Coronary artery (tissue), 2 donors: ENCODE measurements at places on chromosomes 11 and 22.
A peak's percentile ranks its signal among the peaks of the same experiment; 100 is the strongest.

GRCh38 chr11:21511835-21512440 is 680.9 kb upstream of the ANO5 start:
- DNase-seq: no peak

DNA sequence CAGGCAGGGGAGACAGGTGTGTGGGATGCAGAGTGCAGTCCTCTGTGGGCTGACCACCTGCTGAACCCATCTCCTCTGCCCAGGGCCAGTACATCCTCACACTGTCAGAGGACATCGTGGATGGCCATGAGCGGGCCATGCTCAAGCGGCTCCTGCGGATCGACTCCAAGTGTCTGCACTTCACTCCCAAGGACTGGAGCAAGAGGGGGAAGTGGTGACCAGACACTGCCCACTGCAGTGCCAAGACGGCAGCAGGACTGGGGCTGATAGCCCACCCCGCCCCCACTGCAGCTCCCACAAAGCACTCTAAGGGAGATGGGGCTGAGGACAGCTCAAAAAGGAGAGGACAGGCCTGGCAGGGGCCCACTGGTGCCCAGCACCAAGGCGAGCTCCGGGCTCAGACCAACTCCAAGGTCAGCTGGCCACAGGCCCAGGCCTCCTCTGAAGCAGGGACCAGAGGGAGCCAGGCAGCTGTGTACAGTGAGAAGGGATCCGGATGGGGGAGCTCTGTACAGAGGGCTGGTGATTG is 1.6 kb downstream of the RNASEH2C start:
- DNase-seq: no peak

- DNase-seq: no peak
Observed at GRCh38 chr11:72844356-72844755, 30.1 kb downstream of the ATG16L2 start.

DNA sequence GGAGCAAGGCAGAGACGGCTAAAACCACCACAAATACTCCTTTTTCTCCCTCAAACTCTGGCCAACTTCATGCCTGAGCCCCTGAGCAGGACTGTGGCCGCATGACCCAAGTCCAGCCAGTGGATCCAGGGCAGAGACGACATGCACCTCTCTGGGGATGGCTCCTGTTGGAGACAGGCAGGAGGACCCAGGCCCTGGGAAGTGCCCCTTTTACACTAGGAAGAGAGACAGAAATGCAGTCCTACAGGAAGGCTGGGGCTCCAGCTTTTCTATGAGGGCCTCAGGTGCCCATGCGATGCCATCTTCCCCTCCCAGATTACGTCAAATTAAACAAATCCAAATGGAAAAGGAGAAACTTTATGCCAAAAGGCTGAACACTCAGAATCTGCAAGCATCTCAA is 498.0 kb downstream of the BRD1 start:
- DNase-seq: peak; percentile 53

DNA sequence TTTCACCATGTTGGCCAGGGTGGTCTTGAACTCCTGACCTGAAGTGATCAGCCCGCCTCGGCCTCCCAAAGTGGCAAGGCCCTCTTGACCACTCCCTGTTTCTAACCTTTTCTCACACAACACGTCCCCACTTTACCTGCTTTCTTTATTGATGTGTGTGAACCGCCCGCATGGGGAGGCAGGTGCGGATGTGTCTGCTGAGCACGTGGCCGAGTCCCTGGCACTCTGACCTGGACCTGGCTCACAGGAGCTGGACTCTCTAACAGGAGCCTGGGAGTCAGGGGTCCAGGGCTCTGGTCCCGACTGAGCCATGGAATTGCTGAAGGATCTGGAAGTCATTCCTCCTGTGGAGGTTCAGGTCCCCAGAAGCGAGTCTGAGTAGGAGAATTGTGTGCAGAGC is 40.0 kb downstream of the C11orf96 start:
- peak; percentile 69 for DNase-seq
